Thoracic aorta (tissue), 2 donors: ENCODE measurements at places on chromosomes 4 and X.

- H3K27ac ChIP-seq = no peak overlapping the region
- no peaks in the 10 kb centered on the region for H3K36me3 ChIP-seq
- no peaks in the 10 kb centered on the region for H3K27me3 ChIP-seq
- no peak overlapping the region for H3K4me3 ChIP-seq
- DNase-seq = no peak
These were observed 72.8 kb downstream of the GRXCR1 start for GRCh38 chr4:42965326-42965725.

DNA sequence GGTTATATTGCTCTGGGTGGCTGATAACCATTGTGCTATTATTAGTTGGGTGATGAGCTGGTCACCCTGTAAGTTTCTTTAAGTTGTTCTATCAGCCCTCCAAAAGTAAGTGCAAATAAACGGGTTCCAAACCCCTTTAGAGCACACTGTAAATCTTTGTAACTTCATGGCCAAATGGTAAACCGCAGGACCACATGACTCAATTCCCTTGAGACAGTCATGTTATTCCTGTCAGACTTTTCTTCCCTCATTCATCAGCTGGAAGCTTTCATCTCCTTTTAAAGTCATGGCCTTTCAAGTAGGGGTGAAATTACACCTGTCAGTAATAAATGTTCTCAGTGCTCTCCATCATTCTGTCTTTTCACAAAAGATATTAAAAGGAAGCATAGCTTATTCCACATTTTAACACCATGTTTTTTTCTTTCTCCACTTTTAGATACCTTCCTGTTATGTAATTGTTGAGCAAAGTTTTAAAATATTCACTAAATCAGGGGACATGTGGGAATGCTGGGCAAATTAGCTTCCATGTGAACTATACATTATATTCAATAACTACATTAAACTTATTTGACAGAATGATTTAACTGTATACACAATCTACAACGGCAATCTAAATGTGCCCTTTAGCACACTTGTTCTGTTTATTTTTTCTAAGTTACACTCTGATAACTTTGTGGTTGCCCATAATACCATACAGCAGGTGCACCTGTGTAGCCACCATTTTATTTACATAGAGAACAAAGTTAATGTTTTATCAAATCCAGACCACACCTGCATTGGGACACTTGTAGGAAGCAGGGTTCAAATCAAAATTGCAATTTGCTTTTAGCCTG is 275.5 kb downstream of the CFAP299 start:
- no peak for DNase-seq
- no peaks in the 10 kb centered on the region for H3K27me3 ChIP-seq
- no peaks in the 10 kb centered on the region for H3K4me1 ChIP-seq
- H3K27ac ChIP-seq = no peak overlapping the region

- H3K36me3 ChIP-seq = no peaks in the 10 kb centered on the region
- no peaks in the 10 kb centered on the region for H3K27me3 ChIP-seq
- DNase-seq = no peak
These were observed 54.7 kb upstream of the LAS1L start for GRCh38 chrX:65589304-65589703.

GRCh38 chr4:37971202-37971601 is 11.0 kb downstream of the PTTG2 start:
- no peak overlapping the region for H3K4me3 ChIP-seq
- peak overlapping the region; percentile 81 for H3K27ac ChIP-seq
- H3K36me3 ChIP-seq = no peaks in the 10 kb centered on the region
- no peaks in the 10 kb centered on the region for H3K27me3 ChIP-seq

- DNase-seq = no peak
- no peaks in the 10 kb centered on the region for H3K27me3 ChIP-seq
- no peak overlapping the region for H3K27ac ChIP-seq
- H3K4me1 ChIP-seq = peaks cover 34% of the 10 kb centered on the region
These were observed 54.5 kb downstream of the CLDN34 start for GRCh38 chrX:10021461-10022272.
